Kidney capillary endothelial cell (primary cell): ENCODE measurements at places on chromosomes 3 and 15.

GRCh38 chr3:137524751-137525150 is 239.4 kb upstream of the SOX14 start:
- DNase-seq, result no peak

DNA sequence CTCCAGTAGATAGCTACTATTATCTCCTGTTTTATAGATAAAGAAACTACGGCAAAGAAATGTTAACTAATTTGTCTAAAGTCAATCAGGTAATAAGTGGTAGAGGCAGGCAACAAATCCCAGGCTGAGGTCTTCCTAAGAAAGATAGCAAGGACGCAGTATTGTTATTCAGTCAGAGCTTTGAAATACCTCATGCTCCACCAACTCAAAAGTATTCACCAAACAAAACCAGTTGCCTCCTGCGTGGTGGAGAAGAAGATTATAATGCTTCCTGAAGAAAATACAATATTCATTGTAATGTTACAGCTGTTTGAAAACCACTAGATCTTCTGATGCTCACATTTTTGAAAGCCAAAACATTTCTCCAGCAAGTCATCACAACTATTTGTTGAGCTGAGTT is 138.2 kb upstream of the CNTN4 start:
- DNase-seq, result no peak

DNA sequence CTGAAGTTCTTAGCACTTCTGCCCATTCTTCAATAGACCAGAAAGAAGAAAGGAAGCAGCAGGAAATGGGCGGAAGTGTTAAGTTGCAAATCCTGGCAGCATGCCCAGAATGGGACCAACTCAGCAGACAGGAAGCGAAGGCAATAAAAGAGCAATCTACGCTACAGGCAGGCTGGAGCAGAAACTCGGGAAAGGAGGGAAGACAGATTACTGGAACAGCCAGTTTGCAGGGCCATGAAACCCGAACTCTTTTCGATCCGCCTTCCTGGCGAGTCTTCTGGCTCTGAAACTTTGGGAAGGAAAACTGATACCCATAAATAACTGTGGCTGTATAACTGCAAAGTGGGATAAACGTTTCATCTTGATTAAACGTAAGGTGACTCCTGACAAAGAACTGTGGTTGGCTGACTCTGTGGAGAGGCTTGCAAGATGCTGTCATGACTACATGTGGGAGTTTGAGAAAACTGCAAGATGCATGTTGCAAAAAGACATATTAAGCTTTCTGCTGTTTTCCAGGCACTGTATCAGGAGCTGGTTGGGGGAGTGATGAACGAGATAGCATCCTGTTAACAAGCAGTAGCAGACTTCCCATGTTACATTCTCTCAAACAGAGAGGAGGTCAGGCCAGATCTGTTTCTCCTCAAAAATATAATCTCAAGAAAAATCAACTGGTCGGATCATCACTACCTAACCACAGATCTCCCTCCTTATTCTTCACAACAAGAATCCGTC is 67.8 kb downstream of the FMN1 start:
- peak; percentile 70 for DNase-seq

- peak; percentile 97 for DNase-seq
These were observed 57.5 kb upstream of the LMCD1 start for GRCh38 chr3:8443829-8444791.

DNA sequence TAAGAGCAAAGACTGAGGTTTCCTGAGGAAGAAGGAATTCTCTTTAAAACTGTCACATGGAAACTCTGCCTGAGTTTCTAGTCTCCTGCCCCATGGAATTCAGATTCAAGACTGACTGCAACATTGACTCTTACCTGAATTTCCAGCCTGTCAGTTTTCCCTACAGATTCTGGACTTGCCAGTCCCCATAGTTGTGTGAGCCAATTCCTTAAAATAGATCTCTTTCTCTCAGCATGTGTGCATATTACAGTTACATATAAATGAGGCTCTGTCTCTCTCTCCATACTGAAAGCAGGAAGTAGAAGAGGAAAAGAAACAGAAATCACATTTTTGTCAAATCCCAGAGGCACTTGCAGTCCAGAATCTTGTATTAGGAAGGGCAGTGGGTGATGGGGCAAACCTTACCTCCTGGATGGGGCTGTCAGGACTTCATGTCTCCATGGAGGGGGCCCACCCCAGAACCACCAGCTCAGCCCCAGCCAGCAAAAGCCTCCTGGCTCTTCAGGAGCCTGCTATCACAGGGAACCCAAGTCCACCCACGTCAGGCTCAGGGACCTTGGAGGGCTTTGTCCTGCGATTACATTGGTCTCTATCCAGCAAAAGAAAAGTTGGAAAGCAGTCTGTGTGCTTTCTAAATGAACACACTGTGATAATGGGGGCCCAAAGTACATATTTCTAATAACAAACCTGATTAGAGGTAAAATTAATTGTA is 18.8 kb upstream of the GOLGA8J start:
- DNase-seq, result no peak

- no peak for DNase-seq
These were observed 20.5 kb downstream of the IFT122 start for GRCh38 chr3:129460572-129460971.

DNA sequence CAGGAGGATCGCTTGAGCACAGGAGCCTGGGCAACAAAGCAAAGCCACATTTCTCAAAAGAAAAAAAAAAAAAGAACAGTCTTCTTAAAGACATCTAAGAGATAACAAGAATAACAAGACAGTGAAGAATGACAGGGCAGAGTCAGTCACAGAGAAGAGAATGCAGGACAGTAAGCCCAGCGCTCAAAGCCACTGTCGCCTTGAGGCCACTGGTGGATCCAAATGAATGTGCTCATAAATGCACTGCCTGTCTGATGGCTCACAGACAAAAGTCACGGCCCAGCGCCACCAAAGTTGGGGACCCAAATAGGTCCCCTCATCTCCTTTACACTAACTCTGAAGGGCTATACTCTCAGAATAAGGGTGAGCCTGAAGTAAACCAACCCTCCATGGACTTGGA is 52.3 kb downstream of the FAM174B start:
- no peak for DNase-seq

DNA sequence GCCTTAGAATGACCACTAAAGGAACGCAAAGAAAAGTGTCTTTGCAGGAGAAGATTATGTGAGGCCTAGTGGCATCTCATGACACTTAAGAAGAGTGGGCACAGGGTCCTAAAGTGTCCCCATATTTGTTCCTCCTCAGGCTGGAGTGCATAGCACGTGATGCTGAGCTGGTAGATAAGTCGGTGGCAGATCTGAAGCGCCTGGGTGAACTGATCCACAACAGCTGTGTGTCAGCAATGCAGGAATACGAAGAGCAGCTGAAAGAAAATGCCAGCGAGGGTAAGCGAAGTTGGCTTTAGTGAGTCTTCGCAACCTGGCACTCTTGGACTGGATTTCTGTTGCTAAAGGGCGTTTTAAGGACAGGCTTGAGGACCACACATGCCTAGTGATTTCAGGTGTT is 92.6 kb downstream of the CHD2 start:
- no peak for DNase-seq

- DNase-seq, result no peak
These were observed 13.3 kb upstream of the SRPRB start for GRCh38 chr3:133792171-133792763.

DNA sequence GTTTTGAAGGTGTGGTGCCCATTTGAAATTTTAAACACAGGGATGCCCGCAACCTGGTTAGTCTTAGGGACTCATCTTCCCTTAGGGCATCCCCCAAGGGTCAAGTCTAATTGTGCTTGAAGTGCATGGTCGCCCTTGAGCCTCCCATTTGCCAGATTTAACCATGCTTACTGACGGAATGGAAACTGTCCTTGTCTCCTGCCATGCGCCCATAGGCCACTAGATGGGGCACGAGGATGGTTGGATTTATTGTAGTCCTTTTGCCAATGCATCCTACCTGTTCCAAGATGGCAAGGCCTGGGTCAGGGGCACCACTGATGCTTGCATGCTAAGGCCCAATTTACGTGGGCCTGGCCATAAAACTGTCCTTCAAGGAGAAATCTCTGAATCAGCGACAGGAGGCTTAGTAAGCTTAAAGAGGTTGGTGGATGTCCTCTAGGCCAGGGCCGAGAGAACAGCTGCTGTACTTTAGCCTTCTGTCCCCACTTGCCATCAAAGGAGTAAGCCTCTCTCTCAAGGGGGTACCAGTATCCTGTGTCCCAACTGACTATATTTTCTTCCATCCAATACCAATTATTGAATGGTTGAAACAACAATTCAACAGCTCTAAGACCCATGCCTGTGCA is 355.4 kb downstream of the OTOL1 start:
- peak; percentile 54 for DNase-seq

- DNase-seq, result no peak
These were observed 416.7 kb upstream of the SEMA6D start for GRCh38 chr15:47300596-47300995.

GRCh38 chr3:2375376-2375775 is 276.7 kb downstream of the CNTN4 start:
- DNase-seq, result no peak

GRCh38 chr3:95148107-95148506 is 1085.2 kb downstream of the NSUN3 start:
- DNase-seq, result no peak
